ENCODE measurements at places on chromosomes 5 and 9.

DNA sequence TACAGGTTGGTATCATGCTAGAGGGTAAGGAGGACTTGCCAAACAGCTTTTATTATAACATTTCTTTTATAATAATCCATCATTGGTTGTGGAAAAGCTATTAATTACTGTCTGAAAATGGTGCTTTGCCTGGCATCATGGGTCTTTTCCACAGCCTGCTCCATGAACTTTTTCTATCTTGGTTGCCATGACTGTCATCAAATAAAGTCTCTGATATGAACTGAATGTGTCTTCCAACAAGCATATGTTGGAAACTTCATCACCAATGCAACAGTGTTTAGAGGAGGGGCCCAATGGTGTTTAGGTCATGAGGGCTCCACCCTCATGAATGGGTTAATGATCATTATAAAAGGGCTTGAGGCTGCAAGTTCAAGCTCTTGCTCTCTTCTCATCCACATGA is 81.0 kb downstream of the FREM1 start:
- no peak for ATAC-seq

GRCh38 chr9:137372693-137373610 is 50.0 kb downstream of the EXD3 start:
- no peak for ATAC-seq

- ATAC-seq = no peak
Measured at GRCh38 chr9:22111176-22111953, 102.3 kb upstream of the CDKN2B start.

- peak; percentile 45 for ATAC-seq
Measured at GRCh38 chr5:54460181-54460919, 4.9 kb downstream of the HSPB3 start.

GRCh38 chr5:32711681-32712480 is 760 bp downstream of the NPR3 start:
- peak; percentile 8 for ATAC-seq

- no peak for ATAC-seq
Measured at GRCh38 chr5:181149806-181150733, 2.7 kb downstream of the OR2V2 start.

DNA sequence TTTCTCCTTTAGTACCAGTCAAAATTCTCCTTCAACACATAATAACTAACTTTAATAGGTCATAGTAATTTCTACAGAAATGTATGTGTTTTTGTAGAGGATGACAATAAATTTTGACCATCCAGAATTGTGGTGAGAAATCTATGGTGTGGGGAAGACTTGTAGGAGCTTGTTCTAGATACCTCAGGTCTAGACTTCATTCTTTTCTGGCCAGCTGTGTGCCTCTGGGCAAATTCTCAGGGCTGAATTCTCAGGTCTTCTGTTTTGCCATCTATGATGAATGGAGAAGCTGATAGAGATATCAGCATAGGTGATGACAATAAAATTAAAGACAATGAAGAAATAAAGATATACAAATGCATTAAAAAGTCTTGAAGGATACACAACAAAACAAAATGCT is 298.6 kb upstream of the MEF2C start:
- ATAC-seq = no peak

GRCh38 chr5:94378062-94378461 is 240.3 kb downstream of the KIAA0825 start:
- ATAC-seq = no peak

GRCh38 chr5:146196459-146197048 is 6.9 kb upstream of the RBM27 start:
- no peak for ATAC-seq

DNA sequence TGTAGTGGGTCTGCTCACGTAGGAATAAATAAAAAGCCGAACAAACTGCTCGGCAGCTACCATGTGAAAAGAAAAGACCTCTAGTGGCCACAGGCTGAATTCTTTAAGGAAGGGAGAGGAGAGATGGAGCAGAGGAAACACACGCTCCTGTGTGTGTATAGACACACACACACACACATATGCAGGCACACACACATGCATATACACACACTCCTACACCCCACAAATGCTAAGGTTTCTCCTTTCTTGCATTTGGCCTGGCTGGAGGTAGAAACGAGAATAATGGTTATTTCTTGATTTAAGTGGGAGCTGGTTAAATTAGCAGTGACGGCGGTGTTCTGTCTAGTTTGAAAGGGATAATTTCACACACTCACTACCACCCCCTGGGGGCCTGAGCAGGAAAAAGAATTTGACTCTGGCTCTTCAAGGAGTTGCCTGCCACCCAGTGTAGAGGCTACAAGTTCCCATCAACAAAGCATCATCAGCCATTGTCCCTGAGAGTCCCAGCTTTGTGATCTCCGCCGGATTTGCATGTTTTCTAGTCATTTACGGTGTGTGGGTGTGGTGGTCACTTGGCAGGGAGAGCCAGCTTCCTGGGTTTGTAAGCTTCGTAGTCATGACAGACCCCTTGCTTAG is at the start of gene INSYN2B:
TSS of gene INSYN2B (minus strand) at position 78 of the 636 bp plus-strand sequence. CDS start 96,597 bp downstream, outside the sequence.
- ATAC-seq = peak; percentile 80

GRCh38 chr5:160905285-160905684 is 53.3 kb upstream of the ATP10B start:
- ATAC-seq = no peak

DNA sequence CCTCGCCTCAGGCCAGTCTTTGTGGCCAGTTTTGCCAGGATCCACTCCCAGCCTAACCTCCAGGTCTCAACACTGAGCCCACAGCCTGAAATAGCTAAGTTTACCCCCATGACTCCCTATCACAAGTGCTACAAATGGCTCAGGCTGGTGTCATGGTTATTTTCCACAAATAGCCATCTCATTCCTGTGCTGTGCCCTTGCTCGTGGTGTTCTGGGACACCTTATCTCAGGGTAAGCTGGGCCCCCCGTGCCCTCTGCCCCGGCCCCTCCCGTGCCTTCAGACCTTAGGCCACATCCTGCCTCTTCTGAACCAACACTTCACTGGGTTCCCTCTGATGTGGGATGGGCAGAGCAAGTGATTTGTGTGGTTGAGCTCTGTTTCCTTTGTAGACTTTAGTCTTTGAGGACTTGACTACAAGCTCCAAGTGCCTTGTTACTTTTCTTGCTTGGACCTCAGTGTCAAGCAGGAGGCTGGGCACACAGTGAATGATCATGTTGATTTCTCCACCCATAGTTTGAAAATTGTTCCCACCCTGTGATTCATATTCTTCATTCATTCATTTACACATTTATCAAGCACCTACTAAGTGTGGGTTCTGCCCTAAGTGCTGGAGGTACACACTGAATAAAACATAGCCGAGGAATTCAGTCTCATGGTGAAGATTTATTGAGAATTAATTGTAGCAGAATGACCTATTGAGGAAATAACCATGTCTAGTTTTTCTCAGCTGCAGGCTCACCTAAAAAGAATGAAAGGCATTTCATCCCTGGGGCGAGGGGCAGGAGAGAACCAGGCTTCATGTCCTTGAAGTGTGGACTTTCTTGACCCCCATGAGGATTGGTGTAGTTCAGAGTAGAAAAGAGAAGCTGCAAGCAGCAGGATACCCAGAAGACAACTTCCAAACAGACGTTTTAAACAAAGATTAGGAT is 84.5 kb upstream of the CTNNA1 start:
- no peak for ATAC-seq

Data from SK-N-SH treated with all-trans-retinoic acid at 6 μM for 48 hours (cell line).